Stimulated activated CD8-positive, alpha-beta memory T cell treated with anti-CD3 and anti-CD28 coated beads, Interleukin-2, amount 100 ng/mL, for 1 hour (primary cell): ENCODE measurements at places on chromosomes 11 and 22.

DNA sequence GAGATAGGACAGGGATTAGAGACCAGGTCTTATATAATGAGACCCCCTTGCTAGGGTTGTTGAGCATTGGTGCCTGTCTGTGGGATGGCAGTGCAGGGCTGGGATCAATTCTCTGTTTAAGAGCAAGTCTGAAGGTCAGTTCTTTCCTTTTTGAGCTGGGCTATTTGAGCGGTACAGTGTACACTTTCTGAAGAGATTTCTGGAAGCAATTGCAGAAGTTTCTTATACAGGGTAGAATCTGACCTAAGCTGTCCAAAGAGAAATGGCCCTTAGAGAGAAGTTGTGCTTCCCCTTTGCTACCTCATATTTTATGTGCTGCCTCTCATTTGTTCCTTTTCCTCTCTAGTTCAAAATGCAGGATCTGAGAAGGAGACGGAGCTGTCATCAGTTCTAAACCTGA, 35.8 kb downstream of the CSTPP1 start:
- DNase-seq, result no peak

GRCh38 chr11:103888541-103888951, 147.9 kb upstream of the DDI1 start:
- DNase-seq, result no peak

- no peak for DNase-seq
These were observed 117.9 kb downstream of the ATG16L2 start for GRCh38 chr11:72932132-72932570.

- no peak for DNase-seq
These were observed 69.2 kb downstream of the PACSIN2 start for GRCh38 chr22:42945736-42946135.

DNA sequence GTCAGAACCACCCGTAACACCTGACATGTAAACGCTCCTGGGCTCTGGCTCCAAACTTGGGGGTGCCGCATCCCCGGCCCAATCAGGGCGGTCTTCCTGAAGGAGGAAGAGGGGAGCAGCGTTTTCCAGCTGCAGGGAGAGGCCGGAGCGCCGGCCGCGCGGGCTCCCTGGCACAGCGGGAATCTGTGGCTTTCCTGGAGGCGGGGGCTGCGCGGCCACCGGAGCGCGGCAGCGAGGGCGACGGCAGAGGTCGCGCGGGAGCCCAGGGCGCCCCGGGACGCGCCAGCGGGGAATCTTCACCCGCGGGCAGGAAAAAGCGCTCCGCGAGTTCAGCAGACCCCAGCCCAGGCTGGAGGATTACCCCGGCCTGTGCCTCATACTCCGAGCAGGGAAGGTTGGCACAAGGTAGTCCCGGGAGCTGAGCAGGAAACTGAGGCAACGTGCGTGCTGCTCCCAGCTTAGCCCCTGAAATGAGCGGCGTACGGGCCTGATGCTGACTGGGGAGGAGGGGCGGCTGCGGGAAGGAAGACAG, 600 bp upstream of the ESAM start:
- DNase-seq, result no peak

DNA sequence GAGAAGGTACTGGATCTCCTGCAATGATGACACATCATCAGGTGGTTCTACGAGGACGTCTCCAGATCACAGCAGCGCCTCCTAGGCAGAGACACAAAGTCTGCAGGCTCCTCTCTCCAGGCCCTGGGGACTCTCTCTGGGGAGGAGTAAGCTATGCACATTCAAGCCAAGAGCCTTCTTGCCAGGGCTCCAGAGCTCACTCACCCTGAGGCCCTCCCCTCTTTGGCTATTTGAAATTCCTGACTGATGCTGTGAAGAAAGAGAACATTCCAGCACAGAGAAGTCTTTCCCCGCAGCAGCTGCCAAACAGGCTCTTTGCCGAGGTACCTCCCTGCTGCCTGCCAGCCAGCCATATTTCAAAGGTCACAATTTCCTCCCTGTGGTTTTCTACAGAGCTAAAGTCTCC, 204.9 kb downstream of the CSNK2A3 start:
- no peak for DNase-seq
